ENCODE measurements at places on chromosomes 4 and X. TPM values are rescaled to one million over a fixed set of nuclear protein-coding genes. Genes with fewer than 3 reads are reported as not detected.

Gene NDNF
- total RNA-seq: 0.32 TPM

Gene SYN1
- total RNA-seq: 0.32 TPM

Gene SLC9B1
- 0.43 TPM for total RNA-seq

Gene NLGN3
- 0.43 TPM for total RNA-seq

Gene SAP30
- 21.2 TPM for total RNA-seq

Gene DGKK
- not detected for total RNA-seq

Gene GPM6B
- 1.3 TPM for total RNA-seq

Gene CTPS2
- total RNA-seq: 11.0 TPM

Gene CSAG1
- total RNA-seq: not detected

Gene ANAPC10
- 41.5 TPM for total RNA-seq

Gene AMBN
- total RNA-seq: not detected

Gene SYNPO2
- total RNA-seq: 194 TPM

Gene PKD2
- 110 TPM for total RNA-seq

Gene DCAF8L2
- not detected for total RNA-seq

Gene ARX
- total RNA-seq: not detected

Gene UGT2B11
- total RNA-seq: not detected

Gene TMEM31
- total RNA-seq: 0.32 TPM

Gene USP26
- not detected for total RNA-seq

Gene FAM47A
- total RNA-seq: not detected

DNA sequence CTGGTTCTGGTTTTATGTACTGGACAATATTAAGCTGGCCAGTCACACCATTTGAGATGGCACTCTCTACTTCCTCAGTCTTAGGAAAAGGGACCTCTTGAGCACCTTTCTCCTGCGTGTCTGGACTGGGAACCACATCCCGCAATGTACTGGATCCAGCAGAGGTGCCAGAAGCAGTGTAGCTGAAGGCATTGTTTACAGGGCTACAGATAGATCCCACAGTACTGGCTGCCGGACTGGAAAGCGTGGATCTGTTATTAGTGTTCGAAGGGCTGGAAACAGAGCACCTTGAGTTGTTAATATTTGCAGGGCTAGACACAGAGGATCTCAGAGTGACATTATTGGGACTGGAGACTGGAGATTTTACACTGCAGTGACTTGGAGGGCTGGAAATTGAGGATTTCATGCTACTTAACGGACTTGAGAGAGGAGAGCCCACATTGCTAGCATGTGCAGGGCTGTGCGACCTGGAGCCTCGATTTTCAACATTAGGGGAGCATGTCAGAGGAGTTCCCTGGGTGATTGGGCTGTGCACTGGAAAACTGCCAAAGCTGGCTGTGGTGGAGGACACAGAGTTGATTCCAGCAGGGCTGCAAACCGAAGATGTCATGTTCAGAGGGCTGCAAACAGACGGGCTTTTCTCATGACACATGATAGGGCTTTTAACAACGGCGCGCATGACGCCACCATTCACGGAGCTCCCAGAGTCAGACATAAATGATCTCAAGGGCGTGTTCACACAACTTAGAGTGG, 6.4 kb downstream of the NR3C2 start:
- no peak for DNase-seq

GRCh38 chrX:44343412-44344141, at the start of gene EFHC2:
TSS of gene EFHC2 (minus strand) at chrX:44343672. CDS start at chrX:44343588, 84 bp downstream.
- peak; percentile 4 for DNase-seq

DNA sequence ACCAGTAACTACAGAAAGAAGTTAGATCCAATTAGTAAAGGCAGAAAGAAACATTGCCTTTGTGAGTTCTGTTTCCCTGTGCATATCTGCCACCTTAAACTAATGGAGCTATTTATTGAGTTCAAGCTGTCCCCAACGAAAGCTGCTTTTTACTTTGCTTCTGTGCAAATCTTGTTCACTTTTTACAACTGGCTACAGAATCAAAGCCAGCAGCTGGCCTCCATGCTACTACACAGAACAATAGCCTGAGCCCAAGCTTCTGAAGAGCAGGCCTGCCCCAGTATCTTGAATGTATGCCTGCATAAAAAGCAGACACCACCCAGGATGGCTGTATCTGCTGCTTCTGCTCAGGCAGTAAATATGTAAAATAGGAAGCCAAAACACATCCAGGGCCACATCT, 28.1 kb downstream of the ANK2 start:
- no peak for DNase-seq

DNA sequence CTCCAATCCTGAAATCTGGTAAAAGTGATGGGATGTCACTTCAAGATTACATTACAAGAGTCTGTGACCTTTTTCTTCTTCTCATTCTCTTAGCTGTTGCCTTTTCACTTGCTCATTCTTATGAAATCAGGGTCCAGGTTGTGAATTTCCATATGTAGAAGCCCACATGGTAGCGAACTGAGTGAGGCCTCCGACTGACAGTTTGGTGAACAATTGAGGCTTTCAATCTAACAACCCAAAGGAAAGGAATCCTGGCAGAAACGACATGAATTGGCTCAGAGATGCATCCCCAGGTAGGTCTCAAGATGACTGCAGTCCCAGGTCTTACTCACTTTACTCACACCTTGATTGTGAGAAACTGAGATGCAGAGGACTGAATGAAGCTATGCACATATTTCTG, 203.4 kb upstream of the FAT4 start:
- no peak for DNase-seq

DNA sequence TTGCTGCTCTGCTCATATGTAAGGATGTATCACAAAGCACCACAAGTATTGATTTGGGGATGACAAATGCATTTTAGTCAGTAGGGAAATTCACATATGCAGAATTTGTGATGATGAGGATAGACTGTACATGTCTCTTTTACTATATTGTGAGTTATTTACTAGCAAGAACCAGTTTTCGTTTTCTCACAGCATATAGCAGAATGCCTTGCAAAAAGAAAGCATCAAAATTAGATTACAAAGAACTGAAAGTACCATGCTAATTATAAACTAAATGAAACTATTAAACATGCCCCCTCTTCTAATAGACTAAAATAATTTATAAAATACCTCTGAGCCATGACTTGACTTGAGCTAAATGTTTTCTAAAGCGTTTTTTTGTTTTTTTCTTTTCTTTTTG, 20.1 kb downstream of the TNIP3 start:
- no peak for DNase-seq

DNA sequence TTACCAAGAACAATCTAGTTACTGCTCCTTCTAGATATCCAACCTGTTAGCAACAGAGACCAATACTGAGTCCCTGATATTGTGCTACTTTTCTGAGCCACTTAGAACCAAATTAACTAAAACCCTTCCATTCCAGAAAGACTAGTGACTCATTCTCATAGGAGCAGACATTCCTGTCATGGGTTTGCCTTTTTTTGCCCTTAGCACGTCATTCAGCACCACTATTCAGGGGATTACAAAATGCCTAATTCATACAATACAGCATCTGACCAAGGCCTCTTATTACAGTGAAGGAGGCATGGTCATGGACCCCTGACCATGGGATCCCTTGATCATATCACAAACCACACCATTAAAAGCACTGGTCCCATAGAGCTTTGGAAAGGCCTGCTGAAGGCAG, 123.8 kb upstream of the CXCL13 start:
- DNase-seq: peak; percentile 22

DNA sequence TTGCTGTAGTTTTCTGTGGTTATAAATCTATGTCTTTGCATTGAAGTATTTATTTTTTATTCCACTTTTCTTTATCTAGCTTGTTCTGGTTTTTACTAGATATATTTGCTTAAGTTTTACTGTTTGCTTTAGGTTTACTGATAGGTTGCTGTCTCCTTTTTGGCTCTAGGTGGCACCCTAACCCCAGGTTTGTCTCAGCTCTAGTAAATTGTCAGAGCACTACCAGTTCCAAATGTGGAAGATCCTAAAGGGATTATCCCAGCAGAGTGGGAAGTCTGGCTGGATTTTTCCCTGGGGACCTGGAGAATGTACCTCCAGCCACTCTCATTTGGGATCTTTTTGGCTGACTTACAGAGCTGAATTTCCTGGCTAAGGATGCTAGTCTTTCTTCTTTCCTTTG, 106.1 kb downstream of the PBDC1 start:
- peak; percentile 56 for DNase-seq

DNA sequence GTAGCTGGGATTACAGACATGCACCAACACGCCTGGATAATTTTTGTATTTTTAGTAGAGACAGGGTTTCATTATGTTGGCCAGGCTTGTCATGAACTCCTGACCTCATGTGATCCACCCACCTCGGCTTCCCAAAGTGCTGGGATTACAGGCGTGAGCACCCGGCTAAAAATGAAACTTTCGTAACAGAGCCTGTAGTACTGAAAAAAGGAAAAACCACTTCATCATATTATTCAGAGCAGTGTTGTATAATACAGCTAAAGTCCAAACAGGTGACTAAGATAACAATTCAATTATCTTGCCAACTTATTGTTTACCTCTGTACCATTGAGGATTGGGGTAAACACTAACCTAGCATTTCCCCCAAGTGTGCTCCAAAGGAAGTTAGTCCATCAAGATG, 43.9 kb upstream of the HPRT1 start:
- DNase-seq: peak; percentile 4

GRCh38 chr4:183599284-183599683, 59.7 kb downstream of the RWDD4 start:
- no peak for DNase-seq

DNA sequence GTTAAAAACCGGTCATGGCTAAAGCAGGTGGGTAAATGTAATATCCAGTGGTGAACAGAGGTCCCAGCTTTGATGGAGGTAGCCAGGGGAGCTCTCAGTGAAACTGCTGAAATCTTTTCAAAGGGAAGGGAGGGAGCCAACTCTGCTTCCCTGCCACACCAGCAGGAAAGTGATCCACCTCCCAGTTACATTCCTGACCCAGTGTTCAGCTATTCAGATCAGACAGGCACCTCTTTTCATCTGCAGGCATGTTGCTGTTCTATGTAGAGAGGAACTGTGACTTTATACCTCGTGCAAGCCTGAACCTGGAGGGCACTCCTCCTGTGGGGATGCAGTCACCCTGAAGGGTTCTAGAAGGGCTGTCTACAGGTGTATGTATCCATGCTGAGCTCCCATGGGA, 37.6 kb downstream of the DCLK2 start:
- DNase-seq: no peak

GRCh38 chr4:8515316-8516060, 64.7 kb upstream of the GPR78 start:
- DNase-seq: peak; percentile 94

DNA sequence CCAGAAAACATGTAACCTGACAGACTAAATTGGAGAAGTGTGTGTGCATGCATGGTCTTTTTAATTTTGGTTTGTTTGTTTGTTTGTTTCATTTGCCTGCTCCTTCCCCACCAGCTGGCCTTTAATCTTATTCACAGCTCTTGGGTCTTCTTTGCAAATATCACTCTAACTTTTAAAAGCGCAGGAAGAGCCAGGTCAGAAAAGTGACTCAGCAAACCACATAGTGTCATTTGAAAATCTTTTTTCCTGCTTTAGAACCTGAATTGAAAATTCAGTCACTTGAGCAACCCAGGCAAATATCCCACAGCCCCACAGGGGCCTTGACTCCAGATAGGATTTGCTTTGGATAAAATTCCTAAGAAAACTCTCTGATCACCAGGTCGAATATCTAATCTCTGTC, 4.6 kb downstream of the TMEM255A start:
- DNase-seq: no peak

DNA sequence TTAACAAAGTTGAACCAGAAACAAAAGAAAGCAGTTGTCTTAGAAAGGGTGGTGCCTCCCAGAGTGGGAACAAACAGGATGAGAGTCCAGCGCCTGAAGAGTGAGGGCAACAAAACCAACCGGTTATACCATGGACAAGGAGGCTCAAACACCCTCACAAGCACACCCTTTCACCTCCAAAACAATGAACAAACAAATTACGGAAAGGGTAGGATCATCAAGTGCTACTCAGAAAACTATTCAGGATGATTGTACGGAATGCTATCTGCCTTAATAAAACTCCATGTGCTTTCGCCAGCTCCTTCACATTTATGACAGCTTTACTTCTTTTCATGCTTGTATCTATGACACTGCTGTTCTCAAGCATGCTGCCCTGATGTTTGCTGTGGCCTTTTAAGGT, 26.8 kb downstream of the SLC39A8 start:
- DNase-seq: no peak

DNA sequence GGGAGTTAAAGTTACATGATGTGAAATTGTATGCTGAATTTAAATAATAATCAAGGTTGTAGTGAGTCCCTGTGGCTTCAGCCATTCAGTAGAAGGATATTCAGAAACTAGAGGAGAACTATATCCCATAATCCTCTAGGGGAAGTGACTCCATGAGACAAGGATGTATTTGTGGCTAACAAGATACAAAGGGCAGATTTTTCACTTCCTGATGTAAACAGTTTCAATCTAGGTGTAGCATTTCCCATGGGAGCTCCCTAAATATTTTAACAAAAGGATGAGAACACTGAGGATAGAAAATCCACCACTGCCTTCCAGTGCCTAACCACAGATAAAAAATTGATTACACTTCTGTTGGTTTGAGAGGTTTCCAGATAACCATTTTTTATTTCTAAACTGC, 435.4 kb upstream of the TENM3 start:
- no peak for DNase-seq

DNA sequence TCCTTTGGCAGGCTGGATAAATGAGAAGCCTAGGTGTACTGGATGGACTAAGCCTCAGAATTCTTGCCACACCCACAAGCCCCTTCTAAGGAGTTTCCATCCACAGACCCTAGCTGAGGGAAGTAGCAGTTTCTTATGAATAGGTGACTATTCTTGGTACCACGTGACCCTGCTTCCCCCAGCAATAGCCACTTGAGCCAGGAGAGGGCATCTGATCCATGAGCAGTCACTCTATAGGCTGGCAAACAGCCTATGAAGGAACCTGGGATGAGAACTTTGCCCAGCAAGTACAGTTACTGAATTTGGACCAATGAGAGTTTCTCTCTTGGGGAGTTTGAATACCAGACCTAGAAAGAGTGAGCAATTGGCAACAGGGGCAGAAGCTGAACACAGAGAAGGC, 84.0 kb downstream of the RTL9 start:
- peak; percentile 12 for DNase-seq

- DNase-seq: peak; percentile 92
Observed at GRCh38 chr4:26176598-26177149, 144.1 kb upstream of the RBPJ start.

GRCh38 chrX:14029039-14029424, 660 bp downstream of the GEMIN8 start:
- DNase-seq: no peak

GRCh38 chrX:148457279-148457678, 43.1 kb upstream of the AFF2 start:
- no peak for DNase-seq

DNA sequence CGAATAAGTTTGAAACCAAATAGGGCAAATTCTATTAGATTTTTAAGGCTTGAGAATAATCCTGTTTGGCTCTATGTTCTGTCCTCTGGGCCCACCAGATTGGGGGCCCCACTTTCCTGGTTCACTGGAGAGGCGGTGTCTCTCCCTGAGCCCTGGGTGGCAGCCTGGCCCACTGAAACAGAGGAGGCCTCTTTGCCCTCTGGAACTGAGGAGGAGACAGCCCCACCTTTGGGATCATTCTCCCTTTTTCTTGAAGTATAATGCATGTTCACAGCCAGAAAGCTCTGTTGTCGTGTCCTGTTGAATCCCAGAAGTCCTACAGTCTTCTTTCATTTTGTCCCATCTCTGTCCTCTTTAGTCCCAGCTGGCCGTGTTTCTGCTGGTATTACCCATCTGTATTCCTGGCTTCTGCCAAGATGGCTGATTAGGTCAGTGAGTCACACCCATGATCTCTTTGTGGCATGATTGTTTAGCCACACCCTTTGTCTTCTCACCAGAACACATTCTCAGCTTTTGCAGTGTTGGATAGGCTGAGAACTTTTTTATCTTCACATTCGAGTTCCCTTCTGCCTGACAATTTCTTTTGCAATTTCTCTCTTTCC, 8.1 kb upstream of the TBC1D25 start:
- peak; percentile 66 for DNase-seq

- no peak for DNase-seq
Observed at GRCh38 chr4:107866726-107867125, 42.0 kb downstream of the SGMS2 start.
